ENCODE measurements at places on chromosomes 11 and 22. TPM values are rescaled to one million over a fixed set of nuclear protein-coding genes. Genes with fewer than 3 reads are reported as not detected.

Gene PHOX2A
- not detected for total RNA-seq

Gene OR2AT4
- not detected for total RNA-seq

Gene TRPC6
- total RNA-seq: not detected

Gene SMIM38
- 2.3 TPM for total RNA-seq

Gene POU2AF1
- total RNA-seq: 2.5 TPM

Gene FADS1
- 17.7 TPM for total RNA-seq

Gene CD3D
- total RNA-seq: 250 TPM

Data from activated T-cell treated with anti-CD3 and anti-CD28 coated beads, Interleukin-2, amount 50 U/mL, for 72 hours (primary cell).